Kidney (tissue), 22 donors: ENCODE measurements at places on chromosomes 7 and 10.

DNA sequence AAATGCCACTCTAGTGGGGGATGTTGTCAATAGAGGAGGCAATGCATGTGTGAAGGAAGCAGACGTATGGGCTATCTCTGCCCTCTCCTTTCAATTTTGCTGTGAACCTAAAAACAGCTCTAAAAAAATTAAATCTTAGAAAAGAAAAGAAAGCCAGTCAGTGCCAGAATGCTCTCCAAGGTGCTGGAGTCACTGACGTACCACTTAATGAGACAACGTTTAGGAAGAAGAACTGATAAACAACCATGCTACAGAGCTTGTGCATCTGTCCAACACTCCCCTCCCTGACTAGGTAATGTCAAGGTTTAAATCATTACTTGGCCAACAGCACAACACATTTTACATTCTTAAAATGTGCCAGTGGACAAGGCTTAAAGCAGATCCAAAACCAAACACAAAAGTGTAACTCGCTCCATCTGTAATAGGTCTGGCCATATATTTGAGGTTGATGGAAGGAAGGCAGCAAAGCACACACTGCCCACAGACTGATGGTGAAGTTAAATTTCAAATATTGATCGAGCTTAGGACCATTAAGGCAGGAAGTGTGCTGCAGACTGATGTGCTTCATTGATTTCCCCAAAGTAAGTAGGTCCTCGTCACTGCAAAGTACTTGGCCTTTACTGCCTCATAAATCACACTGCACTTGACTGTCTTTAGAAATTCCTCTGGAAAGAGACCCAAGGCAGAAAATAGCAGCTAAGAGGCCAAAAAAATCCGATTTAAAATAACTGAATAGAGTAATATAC is 15.5 kb downstream of the ARMH3 start:
- DNase-seq: no peak

- no peak for DNase-seq
Measured at GRCh38 chr10:18364987-18365775, 225.0 kb downstream of the CACNB2 start.

DNA sequence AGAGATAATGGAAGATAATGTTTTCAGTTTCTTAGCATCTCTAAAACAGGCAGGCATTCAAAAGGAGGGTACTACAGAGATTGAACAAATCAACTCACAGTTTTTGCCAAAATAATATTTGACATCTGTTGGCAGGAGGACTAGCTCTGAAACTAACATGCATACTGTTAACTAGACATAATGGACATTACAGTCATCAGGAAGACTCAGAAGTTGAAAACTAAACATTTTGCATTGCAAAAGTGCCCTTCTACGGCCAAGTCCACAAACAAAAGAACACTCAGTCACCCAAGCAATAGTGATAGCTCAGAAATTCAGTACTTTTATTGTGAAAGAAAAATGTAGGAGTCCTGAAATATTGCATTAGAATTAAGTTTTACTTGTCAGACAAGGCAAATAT is 399.0 kb downstream of the HGF start:
- no peak for DNase-seq

GRCh38 chr10:35783305-35783838 is 141.3 kb upstream of the FZD8 start:
- DNase-seq: no peak
